Kidney (tissue), 22 donors: ENCODE measurements at places on chromosomes 13 and 19. TPM values are rescaled to one million over a fixed set of nuclear protein-coding genes. Genes with fewer than 3 reads are reported as not detected.

GRCh38 chr13:49148405-49148804, 71.7 kb upstream of the MLNR start:
- DNase-seq = no peak

- no peak for DNase-seq
These were observed 45.4 kb upstream of the MYCBP2 start for GRCh38 chr13:77372275-77372674.

- DNase-seq = no peak
These were observed 419.9 kb upstream of the PRR20A start for GRCh38 chr13:56720841-56721240.

- DNase-seq = no peak
These were observed 5.8 kb downstream of the TM9SF2 start for GRCh38 chr13:99507054-99507453.

GRCh38 chr19:16886305-16886880, 2.4 kb upstream of the F2RL3 start:
- DNase-seq = no peak

DNA sequence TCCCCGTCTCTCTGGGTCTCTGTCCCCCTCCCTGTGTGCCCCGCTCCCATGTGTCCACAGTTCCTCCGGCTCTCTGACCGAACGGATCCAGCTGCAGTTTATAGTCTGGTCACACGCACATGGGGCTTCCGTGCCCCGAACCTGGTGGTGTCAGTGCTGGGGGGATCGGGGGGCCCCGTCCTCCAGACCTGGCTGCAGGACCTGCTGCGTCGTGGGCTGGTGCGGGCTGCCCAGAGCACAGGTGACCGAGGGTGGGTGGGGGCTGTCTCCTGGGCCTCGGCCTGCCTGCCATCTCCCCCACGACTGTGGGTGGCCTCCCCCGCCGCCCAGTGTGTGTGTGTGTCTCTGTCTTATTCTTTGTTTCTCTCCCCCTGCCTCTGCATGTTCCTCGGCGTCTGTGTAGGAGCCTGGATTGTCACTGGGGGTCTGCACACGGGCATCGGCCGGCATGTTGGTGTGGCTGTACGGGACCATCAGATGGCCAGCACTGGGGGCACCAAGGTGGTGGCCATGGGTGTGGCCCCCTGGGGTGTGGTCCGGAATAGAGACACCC, 10.3 kb downstream of the TRPM4 start:
- DNase-seq = no peak

Gene PGLYRP1
- total RNA-seq = not detected

Gene GPR12
- not detected for total RNA-seq

Gene ZIK1
- 9.3 TPM for total RNA-seq

Gene KLK11
- total RNA-seq = 0.47 TPM

Gene MCEMP1
- total RNA-seq = 0.38 TPM

Gene SIGLEC6
- total RNA-seq = 4.8 TPM
